Neural crest cell (in vitro differentiated cells): ENCODE measurements at places on chromosomes 7 and 10. TPM values are rescaled to one million over a fixed set of nuclear protein-coding genes. Genes with fewer than 3 reads are reported as not detected.

GRCh38 chr10:102322914-102323313, 72.6 kb upstream of the NFKB2 start:
- no peak for DNase-seq

- DNase-seq: no peak
Measured at GRCh38 chr10:113362645-113363091, 190.2 kb upstream of the HABP2 start.

GRCh38 chr10:121792198-121792597, 135.6 kb downstream of the ATE1 start:
- no peak for DNase-seq

DNA sequence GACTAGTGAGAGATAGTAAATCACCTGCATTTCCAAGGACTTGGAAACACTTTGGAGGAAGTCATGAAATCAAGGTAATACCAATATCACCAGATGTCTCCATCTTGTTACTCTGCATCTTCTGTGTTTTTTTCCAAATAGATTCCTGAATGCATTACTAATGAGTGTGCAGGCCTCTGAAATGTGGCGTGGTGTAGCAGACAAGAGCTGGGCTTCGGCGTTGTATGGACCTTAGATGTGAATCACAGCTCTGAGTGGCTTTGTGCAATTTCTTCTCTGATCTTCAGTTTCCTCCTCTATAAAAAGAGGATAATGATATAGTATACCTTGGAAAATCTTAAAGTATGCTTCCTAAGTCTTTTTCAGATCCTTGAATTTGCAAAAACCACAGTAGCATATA, 9.6 kb upstream of the MYPN start:
- DNase-seq: no peak

DNA sequence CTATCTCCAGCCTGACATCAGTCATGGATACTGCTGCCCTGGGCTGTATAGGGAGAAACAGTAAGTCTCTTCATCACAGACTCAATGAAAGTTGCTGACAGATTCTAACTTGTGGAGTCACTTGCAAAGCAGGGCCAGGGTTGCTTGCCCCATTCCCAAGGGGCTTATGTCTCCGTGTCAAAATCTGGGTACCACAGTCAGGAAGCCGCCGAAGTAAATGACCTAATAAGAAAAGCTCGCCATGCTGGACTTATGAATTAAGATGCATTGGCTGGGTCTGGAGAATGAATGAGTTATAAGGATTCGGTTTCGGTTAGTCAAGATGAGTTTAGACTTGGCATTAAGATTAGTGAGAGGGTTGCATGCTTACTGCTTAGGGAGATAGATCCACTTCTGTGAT, 10.8 kb upstream of the OR6V1 start:
- no peak for DNase-seq

DNA sequence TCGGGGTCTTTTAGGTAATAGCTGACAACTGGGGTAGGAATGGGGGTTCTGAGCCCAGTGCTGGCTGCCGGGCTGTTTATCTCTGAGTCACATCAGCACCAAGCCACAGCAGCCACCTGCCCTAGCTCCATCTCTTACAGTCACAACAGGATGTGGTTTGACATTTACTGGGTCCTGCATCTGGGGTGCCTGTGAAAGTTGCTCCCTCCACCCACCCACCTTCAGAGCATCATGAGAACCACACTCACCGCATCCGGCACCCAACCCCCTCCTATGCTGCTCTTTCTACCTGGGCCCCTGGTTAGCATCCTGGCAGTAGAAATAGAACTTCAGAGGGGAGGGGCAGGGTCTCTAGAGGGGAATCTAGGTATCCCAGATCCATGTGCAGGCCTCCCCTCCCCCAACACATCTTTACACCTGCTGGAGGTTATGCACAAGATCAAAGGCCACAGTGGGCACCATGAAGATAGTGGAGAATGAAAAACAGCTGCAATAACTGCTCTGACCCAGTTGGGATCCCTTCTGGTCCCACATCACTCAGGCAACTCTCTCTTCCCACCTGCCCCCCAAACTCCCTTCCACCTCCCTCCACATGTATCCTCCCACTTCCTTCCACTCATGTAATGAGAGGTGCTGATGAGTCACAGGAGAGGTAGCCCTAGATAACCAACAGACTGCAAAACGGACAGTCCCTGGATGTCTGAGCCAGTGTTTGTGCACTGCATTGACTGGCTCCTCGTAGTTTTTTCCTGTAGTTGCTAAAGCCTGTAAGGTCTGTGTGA, 38.2 kb downstream of the PRSS2 start:
- DNase-seq: no peak

Gene MUC3A
- 0.16 TPM in 1 of 2 replicates, not detected in the other for total RNA-seq

Gene FAM170B
- total RNA-seq: not detected in 2 replicates

Gene GPR85
- 1.6 and 2.5 TPM in 2 replicates for total RNA-seq

Gene GBF1
- total RNA-seq: 43.2 and 44.7 TPM in 2 replicates

Gene C10orf88
- 11.8 and 13.5 TPM in 2 replicates for total RNA-seq
